Dorsolateral prefrontal cortex (tissue), 122 donors: ENCODE measurements at places on chromosomes 3 and 15. TPM values are rescaled to one million over a fixed set of nuclear protein-coding genes. Genes with fewer than 3 reads are reported as not detected.

The CLDN16 gene
- 0.22 TPM for total RNA-seq

The GOLGA6L10 gene
- 5.9 TPM for total RNA-seq

The PPARG gene
- total RNA-seq, result 8.7 TPM

The RTP4 gene
- total RNA-seq, result 1.9 TPM

The CLDN11 gene
- 186 TPM for total RNA-seq

The CHP1 gene
- 119 TPM for total RNA-seq

The ARL6 gene
- total RNA-seq, result 26.2 TPM

The CAMK1 gene
- total RNA-seq, result 30.7 TPM

The ATP2B2 gene
- 389 TPM for total RNA-seq

The FBXW12 gene
- 2.1 TPM for total RNA-seq

The DVL3 gene
- 60.6 TPM for total RNA-seq

The IL20RB gene
- 0.53 TPM for total RNA-seq

The ZDHHC23 gene
- 41.1 TPM for total RNA-seq

The MKRN2 gene
- total RNA-seq, result 35.2 TPM

The FMN1 gene
- 110 TPM for total RNA-seq

The SEMA3B gene
- total RNA-seq, result 158 TPM

The CCR8 gene
- total RNA-seq, result not detected

The CSTA gene
- total RNA-seq, result not detected

The SLC12A1 gene
- total RNA-seq, result 1.9 TPM

The ILDR1 gene
- total RNA-seq, result not detected

The GOLGA6C gene
- not detected for total RNA-seq

The SENP2 gene
- 69.2 TPM for total RNA-seq

The FBXO40 gene
- 3.6 TPM for total RNA-seq

The CYP1A2 gene
- not detected for total RNA-seq

The RTP1 gene
- total RNA-seq, result 4.6 TPM

The GPR62 gene
- 11.2 TPM for total RNA-seq

The SAMMSON gene
- 1.00 TPM for total RNA-seq

The CLRN1 gene
- total RNA-seq, result not detected

The TPRG1 gene
- total RNA-seq, result 2.3 TPM

The SLC51B gene
- total RNA-seq, result not detected

The ADAMTS9 gene
- 53.4 TPM for total RNA-seq

The ARGFX gene
- total RNA-seq, result not detected

The C3orf20 gene
- 1.1 TPM for total RNA-seq

The STX19 gene
- 0.50 TPM for total RNA-seq

The SH2D7 gene
- not detected for total RNA-seq

The OR5K1 gene
- not detected for total RNA-seq

The KBTBD12 gene
- total RNA-seq, result 8.7 TPM

The EAF2 gene
- 27.8 TPM for total RNA-seq

The IL12A gene
- total RNA-seq, result 0.89 TPM

The SERPINI2 gene
- 3.4 TPM for total RNA-seq

The A4GNT gene
- total RNA-seq, result not detected

The FGF7 gene
- 1.5 TPM for total RNA-seq

The ATP2C1 gene
- total RNA-seq, result 132 TPM

The MAGEL2 gene
- total RNA-seq, result 6.6 TPM

The P2RY1 gene
- 4.0 TPM for total RNA-seq

The GPR156 gene
- total RNA-seq, result 0.98 TPM
